ENCODE measurements at places on chromosomes 6 and 20.
A peak's percentile ranks its signal among the peaks of the same experiment; 100 is the strongest.

DNA sequence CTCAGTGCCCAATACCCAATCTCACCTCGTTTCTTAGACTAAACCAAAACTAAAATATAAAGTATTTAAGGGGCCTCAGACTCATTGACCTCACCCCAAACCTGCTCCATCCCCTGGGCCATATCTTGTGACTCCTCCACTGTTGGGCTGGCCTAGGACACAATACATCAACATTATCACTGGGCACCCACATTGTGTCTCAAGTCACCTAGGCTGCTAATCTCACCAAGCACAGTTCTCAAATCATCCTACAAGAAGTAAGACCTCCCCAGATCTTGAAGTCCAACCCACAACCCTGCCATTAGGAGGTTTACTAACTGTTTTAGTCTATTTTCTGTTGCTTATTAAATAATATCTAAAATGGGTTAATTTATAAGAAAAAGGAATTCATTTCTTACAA is 96.2 kb downstream of the CRYBG1 start:
- DNase-seq, result no peak

DNA sequence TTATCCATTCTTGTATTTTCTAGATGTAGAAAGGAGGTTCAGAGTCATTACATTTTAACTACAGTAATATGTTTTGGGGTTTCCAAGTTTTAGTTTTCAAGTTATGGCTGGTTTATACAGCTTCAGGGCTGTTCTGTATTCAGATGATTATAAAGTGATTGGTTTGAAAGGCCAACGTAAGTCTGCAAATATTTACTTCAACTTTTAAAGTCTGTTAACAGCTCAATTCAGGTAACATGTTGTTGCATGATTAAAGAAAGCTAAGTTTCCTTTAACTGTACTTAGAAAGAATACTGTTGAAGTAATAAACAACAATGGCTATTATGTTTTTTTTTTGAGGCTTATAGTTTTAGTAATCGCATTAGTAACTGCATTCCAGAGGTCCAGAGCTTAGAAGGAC is 22.8 kb upstream of the GCLC start:
- no peak for DNase-seq

- no peak for DNase-seq
These were observed 19.0 kb downstream of the REM1 start for GRCh38 chr20:31494131-31494530.

- no peak for DNase-seq
These were observed 40.3 kb upstream of the PPP1R3G start for GRCh38 chr6:5044866-5045265.

DNA sequence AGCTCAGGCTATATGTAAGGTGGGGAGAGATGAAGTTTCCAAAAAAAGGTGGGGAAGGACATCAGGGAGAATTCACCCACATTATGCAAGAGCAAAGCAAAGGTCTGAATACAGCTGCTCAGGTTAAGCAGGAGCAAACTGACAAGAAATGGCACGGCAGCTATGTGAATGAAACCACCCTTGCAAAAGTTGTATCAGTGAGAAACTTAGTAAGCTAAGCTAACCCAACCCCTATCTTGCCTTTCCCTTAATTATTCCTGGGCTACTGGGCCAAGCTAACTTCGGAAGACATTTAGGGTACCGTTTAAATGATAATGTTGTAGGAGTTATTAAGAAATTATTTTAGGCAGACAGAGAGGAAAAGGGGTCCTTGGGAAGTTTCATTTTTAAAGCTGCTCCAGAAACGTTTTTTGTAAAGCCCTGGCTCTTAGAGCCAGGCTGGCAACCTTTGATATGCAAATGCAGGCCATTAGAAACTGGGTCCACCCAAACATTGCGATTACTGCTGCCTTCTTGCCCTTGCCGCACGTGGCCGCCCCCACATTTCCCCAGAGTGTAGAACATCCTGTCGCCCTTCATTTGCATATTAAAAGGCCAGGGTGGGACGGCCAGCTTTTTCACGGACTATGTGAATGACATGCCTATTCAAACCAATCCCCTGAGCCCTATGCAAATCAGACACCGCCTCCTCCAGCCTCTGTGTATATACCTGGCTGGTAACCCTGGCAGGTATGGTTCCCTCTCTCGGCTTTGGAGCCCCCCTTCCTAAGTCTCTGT is 60.5 kb upstream of the SAMD5 start:
- no peak for DNase-seq

DNA sequence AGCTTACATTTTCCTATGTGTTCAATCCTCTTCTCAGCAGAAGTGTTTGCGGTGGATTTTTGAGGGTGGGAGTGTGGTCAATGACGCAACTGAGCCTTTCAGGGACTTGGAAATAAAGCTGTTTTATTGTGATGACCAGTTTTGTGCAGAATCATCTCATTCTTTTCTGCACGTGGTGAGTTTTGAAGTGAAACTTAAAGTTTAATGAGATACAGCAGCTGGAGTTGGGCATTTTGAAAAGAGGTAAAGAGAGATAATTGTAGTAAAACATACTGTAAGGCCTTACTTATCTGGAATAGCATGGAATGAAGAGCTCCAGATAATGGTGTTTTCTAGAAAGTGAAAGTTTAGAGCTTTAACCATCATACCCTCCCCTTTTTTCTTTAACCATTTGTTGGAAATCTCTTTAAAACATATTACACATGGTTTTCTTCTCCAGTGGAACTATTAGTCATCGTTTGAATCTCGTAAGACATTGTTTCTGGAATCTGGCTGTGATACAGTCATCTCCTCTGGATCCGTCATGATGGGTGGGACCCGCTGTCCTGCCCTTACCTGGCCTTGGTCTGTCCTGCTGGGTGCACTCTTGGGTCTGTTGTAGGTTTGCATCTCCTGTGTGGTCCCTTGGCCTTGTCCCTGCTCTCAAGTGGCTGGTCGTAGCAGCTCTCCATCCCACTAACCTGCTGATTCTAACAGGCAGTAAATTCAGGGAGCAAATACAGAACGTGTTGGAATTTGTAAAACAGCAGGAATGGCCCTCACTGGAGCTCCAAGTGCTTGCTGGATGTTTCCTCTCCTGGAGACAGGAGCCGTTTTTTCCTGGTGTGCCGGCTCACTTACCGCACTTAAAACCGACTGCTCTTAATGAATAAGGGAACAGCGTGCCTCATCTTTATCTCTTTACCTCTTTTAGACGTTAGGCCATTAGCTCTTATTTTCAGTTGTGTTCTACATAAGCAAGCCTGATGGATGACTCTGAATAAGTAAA is 29.8 kb downstream of the UST start:
- no peak for DNase-seq

DNA sequence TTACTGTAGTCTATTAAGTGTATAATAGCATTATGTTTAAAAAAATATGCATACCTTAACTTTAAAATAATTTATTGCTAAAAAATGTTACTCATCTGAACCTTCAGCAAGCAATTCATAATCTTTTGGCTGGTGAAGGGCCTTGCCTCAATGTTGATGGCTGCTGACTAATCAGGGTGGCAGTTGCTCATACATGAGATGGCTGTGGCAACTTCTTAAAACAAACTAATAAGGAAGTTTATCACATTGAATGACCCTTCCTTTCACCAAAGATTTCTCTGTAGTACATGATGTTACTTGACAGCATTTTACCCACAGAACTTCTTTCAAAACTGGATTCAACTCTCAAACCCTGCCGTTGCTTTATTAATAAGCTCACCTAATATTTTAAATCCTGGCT is 84.0 kb downstream of the TASP1 start:
- no peak for DNase-seq

DNA sequence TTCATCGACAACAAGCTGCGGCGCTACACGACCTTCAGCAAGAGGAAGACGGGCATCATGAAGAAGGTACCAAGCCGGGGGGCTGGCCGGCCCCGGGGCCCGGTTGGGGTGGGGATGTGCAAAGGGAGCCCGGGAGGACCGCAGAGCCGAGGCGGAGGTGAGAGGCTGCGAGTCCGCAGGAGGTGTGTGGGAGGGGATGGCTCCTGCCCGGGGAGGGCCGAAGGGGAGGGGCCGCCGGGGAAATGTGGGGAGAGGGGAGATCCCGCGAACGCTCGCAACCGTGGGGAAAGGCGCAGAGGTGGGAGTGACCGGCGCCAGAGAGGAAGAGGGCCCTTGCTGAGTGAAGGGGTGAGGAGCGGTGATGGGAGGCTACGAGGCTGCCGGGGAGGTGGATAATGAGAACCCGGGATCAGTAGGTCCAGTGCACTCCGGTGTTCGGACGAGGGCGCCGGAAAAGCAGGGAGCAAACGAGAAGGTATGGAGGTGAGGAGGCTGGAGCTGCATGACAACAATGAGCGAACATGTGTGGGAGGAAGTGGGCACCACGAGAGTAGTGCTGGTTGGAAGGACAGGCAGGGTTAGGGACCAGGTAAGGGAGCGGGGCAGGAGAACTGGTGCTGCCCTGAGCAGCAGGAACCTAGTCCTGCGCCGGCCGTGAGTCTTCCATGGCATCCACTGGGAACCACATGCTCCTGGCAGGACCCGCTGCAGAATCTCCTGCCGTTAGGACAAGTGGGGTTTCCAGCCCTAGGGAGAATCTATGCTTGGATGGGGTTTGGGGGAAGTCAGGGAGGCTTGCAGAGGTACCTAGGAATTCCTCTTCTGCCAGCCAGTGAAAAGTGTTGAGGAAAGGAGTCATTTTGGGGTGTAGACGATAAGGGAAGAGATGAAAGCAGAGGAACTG is 1.3 kb downstream of the SRF start:
- peak; percentile 35 for DNase-seq

DNA sequence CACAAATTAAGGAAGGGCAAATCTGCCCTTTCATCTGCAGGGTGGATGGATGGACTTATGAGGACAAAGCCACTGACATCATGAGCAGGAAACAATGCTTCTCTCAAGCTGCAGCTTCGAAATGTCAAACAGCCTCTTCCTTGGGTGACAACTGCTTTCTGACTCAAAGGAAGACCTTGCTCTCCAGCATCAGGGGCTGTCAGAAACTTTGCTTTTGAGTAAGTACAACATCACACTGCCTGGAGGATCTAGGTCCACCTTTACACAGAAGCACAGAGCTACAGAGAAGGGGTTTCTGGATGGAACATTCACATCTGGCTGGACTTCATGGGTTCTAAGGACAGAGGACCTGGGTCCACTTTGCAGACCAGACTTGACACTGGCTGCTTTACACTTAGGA is 5.9 kb downstream of the CST1 start:
- DNase-seq, result no peak

DNA sequence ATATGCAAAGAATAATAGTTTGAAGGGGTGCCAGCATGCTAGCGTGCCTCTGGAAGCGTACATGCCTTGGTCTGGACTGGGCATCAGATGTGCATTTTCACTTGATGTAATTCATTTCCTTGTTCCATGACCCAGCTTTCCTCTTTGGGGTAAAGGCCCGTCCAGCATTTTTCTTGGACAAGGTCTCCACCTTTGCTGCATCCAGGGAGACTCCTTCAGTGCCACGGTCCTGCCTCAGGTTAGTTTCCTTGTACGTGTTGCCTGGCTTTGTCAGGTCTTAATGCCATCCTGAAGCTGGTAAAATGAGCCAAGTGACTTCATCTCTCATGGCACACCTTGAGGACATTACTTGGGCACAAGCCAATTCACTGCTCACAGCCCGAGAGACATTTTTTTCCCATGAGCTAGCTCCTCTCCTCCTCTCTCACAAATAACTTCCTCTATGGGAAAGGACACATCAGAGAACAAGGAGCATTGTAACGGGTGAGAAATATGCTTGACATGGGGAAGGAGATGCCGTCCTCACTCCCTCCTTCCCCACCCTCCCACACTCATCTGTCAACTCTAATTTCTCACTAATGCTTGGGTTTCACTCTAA is 23.9 kb downstream of the EDN1 start:
- DNase-seq, result no peak

GRCh38 chr20:4082406-4083097 is 67.2 kb upstream of the RNF24 start:
- no peak for DNase-seq

- no peak for DNase-seq
These were observed 8.7 kb upstream of the OSER1 start for GRCh38 chr20:44219170-44219730.

DNA sequence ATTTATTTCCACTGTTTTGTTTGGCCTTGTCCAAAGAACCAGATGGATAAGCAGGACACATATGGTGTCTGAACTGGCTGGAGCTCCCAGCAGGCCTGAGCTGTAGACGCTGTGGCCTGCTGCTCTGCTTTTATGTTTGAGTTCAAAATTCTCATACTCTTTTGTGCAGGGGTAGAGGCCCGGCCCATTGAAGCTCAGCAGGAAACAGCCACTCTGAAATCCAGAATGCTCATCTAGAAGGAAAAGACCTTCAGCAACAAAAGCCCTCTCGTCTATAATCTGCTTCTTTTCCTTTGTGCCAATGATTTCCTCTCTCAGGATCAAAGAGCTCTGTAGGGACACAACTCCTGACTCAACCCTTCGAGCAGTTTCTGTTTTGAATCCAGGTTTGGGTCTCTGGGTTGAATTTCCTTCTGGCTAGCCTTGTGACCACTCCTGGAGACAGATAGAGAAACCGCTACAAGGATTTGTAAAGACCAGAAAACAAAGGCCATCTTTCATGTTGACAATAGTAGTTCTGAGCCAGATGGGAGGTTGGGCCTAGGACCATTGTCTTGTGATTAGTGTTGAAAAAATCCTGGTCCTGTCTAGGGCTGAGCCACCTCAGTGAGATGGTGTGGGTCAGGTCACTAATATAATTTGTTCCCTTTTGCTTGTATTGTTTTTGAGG is 446.7 kb downstream of the BCKDHB start:
- peak; percentile 12 for DNase-seq

- no peak for DNase-seq
These were observed 100.7 kb upstream of the HMGN3 start for GRCh38 chr6:79335133-79335674.

- DNase-seq, result peak; percentile 20
These were observed 125.3 kb upstream of the PLCB4 start for GRCh38 chr20:8943631-8944030.

- DNase-seq, result no peak
These were observed 157.9 kb downstream of the OGFRL1 start for GRCh38 chr6:71446470-71446869.

- no peak for DNase-seq
These were observed 218.2 kb downstream of the ZDHHC14 start for GRCh38 chr6:157599191-157599590.

GRCh38 chr20:35598476-35598875 is 17.2 kb upstream of the SPAG4 start:
- DNase-seq, result no peak

DNA sequence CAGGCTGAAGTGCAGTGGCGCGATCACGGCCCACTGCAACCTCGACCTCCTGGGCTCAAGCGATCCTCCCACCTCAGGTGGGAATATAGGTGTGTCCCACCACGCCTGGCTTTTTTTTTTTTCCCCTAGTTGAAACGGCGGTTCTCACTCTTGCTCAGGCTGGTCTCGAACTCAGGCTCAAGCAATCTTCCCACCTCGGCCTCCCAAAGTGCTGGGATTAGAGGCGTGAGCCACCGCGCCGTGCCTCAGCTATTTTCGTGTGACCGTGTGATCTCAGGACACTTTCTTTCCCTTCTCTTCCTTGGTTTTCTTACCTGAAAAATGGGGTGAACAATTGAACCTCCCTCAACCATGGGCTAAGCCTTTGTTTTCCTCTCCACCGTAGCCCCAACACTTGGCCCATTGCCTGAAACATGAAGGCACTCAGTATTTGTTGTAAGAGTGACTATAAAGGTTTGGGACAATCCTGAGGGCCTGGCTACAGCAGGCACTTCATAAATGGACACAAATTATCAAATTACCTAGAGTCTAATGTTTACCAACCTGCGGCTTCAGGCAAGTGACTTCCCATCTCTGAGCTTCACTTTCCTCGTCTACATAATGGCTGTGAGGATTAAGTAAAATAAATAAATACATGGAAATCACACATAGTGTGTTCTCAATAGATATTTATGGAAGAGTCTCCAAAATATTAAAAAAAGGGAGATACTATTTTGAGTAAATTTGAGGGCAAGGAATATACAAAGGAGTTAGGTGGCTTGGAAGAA is 31.4 kb upstream of the ID1 start:
- DNase-seq, result no peak

GRCh38 chr6:169794317-169795055 is 43.1 kb downstream of the ERMARD start:
- DNase-seq, result no peak
